Heart right ventricle (tissue), 16 donors: ENCODE measurements at places on chromosomes 7 and 10. TPM values are rescaled to one million over a fixed set of nuclear protein-coding genes. Genes with fewer than 3 reads are reported as not detected.
A peak's percentile ranks its signal among the peaks of the same experiment; 100 is the strongest.

- H3K4me3 ChIP-seq, result no peak overlapping the region
- H3K4me1 ChIP-seq, result no peaks in the 10 kb centered on the region
- no peaks in the 10 kb centered on the region for H3K36me3 ChIP-seq
- DNase-seq, result no peak
Measured at GRCh38 chr7:106312906-106313305, 28.1 kb upstream of the NAMPT start.

The PCLO gene
- total RNA-seq, result 2.3 TPM

The TMEM225B gene
- not detected for total RNA-seq

The STRIP2 gene
- total RNA-seq, result 29.9 TPM

DNA sequence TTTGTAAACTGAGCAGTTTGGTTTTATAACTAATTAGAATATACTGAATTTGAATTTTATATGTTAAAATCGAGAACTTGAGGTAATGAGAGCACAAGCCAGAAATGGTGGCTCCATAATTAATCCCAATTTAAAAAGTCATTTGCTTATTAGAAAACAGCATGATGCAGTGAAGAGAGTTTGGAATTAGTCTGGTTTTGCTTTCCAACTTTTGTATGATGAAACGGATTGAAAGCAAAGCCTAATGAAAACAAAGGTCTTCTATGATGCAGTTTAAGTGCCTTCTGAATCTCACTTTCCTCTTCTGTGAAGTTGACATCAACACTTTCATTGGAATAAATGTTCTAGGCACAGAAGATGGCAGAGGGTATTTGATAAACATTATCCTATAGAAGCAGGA is 89.4 kb downstream of the SORCS1 start:
- H3K27me3 ChIP-seq, result no peaks in the 10 kb centered on the region
- no peak overlapping the region for H3K4me3 ChIP-seq
- no peak overlapping the region for H3K27ac ChIP-seq

The NRF1 gene
- 13.3 TPM for total RNA-seq

GRCh38 chr7:153423210-153423590 is 629.0 kb upstream of the DPP6 start:
- DNase-seq, result no peak
- no peaks in the 10 kb centered on the region for H3K36me3 ChIP-seq
- no peak overlapping the region for H3K27ac ChIP-seq

DNA sequence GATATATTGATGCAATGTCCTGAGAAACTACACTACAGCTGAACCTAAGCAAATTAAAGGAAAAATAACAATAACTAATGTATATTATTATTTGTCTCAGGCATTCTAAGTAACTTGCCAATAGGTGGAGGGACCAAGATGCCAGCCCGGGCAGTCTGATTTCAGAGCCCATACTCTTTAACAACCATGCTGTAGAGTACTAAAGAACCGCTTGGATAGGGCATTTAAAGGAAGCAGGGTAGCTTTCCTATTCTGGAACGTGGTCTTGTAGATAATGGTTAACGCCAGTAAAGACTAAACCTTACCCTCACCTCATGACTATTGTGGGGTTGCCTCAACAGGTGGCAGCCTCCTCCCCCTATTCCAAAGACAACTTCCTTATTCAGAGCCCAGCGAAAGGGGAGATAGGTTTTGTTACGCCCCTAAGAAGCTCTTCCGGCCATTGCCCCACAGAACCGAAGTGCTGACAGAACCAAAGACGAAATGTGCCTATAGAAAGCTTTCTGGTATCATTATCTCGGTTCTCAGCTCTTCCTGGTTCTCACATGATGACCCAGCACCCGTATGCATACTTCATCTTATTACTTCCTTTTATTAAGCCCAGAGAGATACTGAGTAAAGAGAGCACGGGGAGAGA is 707 bp upstream of the C1GALT1 start:
- peak overlapping the region; percentile 94 for H3K4me3 ChIP-seq
- H3K27ac ChIP-seq, result peak overlapping the region; percentile 92
- no peaks in the 10 kb centered on the region for H3K27me3 ChIP-seq

GRCh38 chr7:5414916-5415315 is 8.7 kb downstream of the TNRC18 start:
- H3K4me3 ChIP-seq, result no peak overlapping the region
- DNase-seq, result no peak
- no peaks in the 10 kb centered on the region for H3K27me3 ChIP-seq
- no peak overlapping the region for H3K27ac ChIP-seq
- no peaks in the 10 kb centered on the region for H3K36me3 ChIP-seq

DNA sequence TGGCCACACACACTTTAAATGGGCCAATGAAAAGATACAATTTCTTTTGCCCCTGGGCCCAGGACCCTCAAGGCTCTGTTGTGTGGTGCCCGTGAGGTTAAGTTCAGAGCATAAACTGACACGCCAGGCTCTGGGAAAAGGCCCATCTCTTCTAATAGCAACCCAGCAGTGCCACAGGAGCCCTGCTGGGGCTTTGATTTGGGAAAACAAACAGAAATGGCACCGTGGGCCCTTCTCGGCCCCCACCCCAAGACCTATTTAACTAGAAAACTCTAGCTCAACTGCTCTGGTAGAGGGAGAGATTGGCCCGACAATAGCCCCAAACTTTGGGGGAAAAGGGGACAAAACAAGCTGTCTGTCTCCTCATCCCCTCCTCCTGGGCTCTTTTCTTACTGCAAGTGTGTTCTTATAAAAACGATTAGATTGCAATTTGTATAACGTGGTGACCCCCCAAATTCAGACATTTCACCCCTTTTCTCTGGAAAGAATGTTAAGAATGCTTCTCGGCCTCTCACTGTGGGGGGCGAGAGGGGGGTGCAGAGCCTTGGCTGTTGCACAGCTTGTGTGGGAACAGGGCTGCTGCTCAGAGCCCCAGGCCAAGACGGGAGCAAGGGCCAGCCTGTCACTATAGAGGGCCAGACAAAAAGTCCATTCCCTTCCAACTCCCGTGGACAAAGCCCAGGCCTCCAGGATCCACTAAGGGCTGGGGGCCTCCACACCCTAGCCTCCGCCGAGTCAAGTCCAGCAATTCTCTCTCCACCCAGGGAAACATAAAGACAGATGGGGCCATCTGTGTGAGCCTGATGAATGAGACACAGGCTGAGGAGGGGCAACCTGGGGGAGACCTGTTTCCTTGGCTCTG is 26.8 kb downstream of the DPCD start:
- no peaks in the 10 kb centered on the region for H3K27me3 ChIP-seq
- no peak overlapping the region for H3K27ac ChIP-seq
- H3K4me3 ChIP-seq, result no peak overlapping the region
- DNase-seq, result no peak
